ENCODE measurements at places on chromosomes 3 and 15.

- DNase-seq, result no peak
Measured at GRCh38 chr3:27431116-27431515, 53.1 kb downstream of the SLC4A7 start.

DNA sequence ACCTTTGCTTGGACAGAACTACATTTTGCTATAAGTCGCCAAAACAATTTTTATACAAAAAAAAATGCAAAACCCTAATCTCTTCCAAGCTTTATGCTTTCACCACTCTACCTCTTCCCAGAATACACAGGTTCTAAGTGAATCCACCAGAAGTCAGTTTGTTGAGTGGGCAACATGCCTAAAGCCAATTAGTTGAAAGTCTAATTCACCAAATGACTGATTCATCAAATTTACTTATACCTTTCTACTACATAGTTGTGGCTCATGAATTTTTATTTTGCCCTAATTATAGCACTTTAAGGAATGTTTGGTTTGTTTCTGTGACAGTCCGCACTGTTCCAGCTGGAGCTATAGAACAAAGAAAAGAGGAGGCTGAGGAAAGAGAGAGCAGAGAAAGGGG lies 265.9 kb upstream of the TGFBR2 start:
- DNase-seq, result no peak

GRCh38 chr15:39456159-39456558 lies 124.7 kb upstream of the THBS1 start:
- DNase-seq, result no peak

DNA sequence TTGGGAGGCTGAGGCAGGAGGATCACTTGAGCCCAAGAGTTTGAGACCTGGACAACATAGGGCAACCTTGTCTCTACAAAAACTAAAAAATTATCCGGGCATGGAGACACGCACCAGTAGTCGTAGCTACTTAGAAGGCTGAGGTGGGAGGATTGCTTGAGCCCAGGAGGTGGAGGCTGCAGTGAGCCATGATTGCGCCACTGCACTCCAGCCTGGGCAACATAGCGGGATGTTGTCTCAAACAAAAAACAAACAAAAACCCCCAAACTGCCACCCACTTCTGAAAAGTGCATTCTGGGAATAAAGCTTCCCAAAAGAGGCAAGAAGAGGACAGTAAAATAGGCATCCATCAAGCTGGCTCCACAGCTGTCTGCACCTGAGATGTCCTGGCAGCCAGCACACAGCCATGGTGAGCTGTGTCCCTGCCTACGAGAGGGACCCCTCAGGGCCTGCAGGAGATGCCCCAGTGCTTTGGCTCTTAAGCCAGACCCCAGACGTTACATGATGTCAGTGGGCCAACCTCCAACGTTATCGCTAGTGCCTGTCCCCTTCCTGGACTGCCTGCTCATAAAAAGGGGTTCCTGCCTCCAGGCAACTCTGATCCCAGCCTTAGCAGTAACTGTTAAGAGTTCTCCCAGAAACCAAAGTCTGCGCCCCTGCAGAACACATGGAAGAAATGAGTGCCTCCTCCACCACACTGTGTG lies 101.1 kb downstream of the LRIG1 start:
- no peak for DNase-seq

- no peak for DNase-seq
Measured at GRCh38 chr3:143914257-143914656, 57.4 kb upstream of the DIPK2A start.

Measured in T-helper 1 cell (primary cell).